ENCODE measurements at places on chromosomes 2 and 18.

- DNase-seq: no peak
These were observed 232.4 kb downstream of the CALCRL start for GRCh38 chr2:187215532-187216240.

DNA sequence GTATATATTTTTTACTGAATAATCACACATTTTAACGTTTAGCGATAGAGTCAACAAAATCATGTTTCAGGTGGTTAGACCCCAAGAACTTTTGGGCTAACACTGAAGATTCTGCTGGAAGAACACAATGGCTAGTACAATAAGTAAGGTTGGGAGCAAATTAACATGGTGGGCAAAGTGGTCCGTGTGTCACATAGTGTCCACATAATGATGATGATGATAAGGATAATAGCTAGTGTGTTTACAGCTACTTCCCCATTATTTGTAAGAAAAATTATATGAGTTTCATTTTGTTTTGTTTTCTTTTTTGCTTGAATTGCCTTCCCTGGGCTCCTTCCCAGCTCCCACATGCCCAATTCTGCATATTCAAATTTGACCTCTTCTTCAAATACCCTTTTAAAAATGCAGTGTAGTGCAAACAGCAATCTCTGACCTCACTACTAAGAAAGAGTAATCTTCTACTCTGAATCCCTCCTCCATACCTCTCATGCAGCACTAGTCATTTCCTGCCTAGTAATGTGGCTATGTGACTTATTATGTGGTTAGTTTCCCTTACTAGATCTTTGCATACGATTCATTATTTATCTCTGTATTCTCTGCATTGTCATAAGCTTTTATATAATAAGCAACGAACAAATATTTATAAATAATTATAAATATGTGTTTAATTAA, 16.9 kb upstream of the VPS54 start:
- DNase-seq: no peak

DNA sequence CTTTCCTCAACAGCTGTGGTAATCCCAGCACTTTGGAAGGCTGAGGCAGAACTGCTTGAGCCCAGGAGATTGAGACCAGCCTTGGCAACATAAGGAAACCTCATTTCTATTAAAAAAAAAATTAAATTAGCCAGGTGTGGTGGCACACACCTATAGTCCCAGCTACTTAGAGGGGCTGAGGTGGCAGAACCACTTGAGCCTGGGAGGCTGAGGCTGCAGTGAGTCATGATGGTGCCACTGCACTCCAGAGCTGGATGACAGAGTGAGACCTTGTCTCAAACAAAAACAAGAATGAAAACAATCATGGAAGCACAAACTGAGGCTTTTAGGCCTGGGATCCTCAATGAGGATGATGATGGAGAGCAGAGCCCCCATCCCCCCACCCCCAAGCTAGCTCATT, 19.8 kb downstream of the GAREM1 start:
- no peak for DNase-seq

GRCh38 chr2:140744379-140744778, 1386.4 kb downstream of the LRP1B start:
- DNase-seq: no peak

- DNase-seq: no peak
These were observed 78.9 kb upstream of the B3GNT2 start for GRCh38 chr2:62116983-62117382.

Measured in activated CD8-positive, alpha-beta memory T cell treated with anti-CD3 and anti-CD28 coated beads, Interleukin-2, amount 50 U/mL, for 48 hours (primary cell).